ENCODE measurements at places on chromosomes 16 and 17.

- no peak for DNase-seq
These were observed 13.8 kb downstream of the ELMO3 start for GRCh38 chr16:67212766-67213165.

GRCh38 chr17:27532269-27533263 is 76.3 kb downstream of the KSR1 start:
- no peak for DNase-seq

DNA sequence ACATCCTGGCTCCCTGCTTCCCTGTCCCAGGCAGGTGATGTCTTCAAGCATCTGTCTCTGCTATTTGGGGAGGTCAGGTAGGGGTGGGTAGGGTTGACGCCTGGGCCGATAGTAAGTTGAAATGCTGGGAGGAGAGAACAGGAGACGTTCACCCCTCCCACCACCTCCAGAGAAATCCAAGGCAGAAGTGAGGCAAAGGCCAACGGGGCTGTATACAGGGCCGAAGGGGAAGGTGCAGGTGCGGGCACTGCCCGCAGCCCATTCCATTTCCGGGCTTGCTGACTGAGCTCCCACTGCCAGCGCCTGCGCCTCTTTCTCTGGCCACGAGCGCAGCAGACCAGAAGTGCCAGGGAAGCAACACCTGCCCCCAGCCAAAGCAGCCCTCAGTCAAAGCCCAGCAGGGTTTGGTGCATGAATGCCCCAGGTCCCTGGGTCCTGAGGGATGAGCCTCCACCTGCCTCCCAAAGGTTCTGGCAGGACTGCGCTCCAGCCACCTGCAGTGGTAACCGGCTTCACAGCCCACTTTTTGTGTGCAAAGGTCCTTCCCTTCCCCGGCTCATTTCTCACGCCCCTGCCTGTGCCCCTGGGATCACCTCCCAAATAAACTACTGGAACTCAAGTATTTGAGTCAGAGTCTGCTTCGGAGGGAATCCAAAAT is 127.6 kb upstream of the TNRC6C start:
- no peak for DNase-seq

DNA sequence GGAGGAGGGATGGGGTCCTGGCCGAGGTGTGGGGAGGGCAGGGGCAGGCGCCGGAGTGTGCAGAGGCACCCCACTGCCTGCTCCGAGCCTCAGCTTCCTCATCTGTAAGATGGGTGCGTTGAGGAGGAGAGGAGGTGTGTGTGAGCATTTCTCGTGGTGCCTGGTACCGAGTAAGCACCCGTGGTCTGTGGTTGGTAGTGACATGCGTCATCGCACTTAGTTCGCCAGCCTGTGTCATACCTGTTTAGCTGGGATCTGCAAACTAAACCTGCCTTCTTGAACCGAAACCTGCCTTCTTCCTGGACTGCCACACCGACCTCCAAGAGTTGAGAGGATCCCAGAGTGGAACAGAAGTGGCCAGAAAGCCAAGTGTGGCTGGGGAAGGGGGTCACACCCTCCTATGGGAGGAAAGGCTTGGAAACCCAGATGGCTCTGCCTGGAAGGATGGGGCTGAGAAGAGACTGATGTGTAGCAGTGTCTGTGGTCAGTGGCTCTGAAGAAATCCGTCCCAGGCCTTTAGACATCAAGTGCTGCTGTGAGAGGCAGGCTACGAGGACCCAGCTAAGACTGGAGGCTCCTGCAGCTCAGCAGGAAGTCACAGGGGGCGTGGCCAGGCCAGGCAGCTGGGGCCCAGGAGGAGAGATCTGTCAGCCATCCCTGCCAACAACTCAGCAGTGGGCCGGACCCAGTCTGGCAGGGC is 162.6 kb upstream of the PLCG2 start:
- DNase-seq: no peak

- no peak for DNase-seq
These were observed 41.6 kb downstream of the RPGRIP1L start for GRCh38 chr16:53662072-53662471.

- DNase-seq: no peak
These were observed 3.7 kb downstream of the ADAD2 start for GRCh38 chr16:84194470-84195200.

DNA sequence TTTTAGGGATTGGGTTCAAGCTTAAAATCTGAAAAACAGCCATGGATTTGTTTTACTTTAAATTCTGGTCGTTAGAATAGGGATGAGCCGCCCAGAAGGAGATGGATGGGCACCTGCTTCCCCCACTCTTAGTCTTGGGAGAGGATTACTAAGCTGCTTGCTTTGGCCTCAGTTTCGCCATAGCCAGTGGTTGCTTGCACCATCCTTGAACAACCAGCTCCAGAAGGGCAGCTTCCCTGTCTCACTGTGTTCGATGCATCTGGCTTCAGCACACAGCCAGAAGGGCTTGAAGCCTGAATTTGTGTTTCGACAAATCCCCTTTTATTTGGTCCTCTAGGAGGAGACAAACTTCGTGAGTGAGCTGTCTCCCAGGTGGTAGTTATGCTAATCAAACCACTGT is 7.1 kb downstream of the CYB5D2 start:
- no peak for DNase-seq

GRCh38 chr16:3458852-3459361 is 15.4 kb downstream of the NAA60 start:
- no peak for DNase-seq

DNA sequence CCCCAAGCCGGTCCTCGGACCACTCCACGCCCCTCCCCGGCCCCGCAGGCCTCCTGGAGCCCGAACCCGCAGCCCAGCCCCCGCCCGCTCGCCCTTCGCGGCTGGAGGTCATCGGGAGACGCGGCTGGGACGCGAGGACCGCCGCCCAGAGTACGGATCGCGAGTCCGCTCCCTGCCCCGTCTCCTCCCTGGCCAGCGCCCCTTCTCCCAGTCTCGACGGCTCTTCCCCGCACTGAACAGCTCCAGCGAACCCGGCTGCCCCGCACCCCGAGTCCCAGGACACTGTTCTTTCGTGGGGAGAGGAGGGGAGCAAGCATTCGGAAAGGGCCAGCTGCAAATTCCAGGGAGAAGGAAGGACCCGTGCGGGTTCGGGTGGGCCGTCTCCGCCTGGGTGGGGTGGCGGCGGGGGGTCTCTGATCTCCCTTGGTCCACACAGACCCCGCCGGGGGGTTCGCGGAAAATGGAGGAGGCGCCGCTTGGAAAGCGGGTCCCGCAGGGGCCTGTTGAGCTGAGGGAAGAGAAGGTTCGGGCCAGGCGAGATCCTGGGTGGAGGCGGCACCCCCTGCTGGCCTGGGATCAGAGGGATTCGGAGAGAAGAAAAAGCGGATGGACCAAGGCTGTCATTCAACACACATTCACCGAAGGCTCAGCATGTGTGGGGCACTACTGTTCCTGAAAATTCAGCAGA is 632 bp upstream of the RTN4RL1 start:
- no peak for DNase-seq

DNA sequence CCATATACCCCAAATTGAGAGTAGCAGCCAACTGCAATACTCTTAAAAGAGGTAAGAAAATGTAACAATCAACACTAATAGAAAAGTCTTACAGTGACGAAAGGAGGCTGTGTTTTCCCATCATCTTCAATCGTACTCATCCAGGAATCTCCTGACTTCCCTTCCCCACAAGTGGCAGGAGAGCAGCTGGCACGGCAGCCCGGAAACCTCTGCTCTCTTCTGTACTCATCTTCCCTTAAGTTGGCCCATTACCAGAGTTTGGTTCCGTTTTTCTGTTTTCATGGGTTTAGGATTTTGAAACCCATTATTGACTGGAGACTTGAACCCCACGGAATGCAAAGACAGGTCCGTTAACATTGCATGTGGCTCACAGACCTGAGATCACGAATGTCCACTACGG is 11.7 kb upstream of the CD300H start:
- no peak for DNase-seq

DNA sequence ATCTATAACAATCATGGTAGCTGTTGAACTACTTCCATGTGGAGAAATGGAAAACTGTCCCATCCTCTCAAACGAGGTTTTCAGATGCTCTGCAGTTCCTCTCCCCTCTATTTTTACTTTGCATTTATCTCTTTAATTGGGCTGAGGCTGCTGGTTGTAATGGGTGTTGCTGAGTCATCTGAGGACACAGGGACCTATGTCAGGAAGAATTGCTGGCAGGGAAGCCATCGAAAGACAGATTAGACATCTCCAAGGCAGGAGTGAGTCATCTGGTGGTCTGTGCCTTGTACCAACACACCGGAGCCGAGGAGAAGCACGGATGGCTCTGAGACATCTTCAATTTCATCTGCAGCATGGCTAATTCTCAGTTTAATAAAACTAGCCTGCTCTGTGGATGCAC is 394.5 kb downstream of the GRIN2A start:
- no peak for DNase-seq

DNA sequence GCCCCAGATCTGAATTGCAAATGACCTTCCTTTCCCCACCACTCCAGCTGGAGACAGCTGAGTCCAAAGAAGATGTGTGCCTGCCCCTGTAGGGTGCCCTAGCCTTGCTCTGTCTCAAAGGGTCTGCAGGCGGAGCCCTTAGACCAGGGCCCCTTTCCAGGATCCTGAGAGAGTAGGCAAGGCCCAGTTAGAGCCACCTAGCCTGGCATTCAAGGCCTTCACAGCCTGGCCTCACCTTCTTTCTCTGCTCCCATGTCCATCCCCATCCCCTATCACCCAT is 66.6 kb upstream of the LHX1 start:
- no peak for DNase-seq

- DNase-seq: no peak
These were observed 85.0 kb downstream of the PMP22 start for GRCh38 chr17:15180121-15180561.

DNA sequence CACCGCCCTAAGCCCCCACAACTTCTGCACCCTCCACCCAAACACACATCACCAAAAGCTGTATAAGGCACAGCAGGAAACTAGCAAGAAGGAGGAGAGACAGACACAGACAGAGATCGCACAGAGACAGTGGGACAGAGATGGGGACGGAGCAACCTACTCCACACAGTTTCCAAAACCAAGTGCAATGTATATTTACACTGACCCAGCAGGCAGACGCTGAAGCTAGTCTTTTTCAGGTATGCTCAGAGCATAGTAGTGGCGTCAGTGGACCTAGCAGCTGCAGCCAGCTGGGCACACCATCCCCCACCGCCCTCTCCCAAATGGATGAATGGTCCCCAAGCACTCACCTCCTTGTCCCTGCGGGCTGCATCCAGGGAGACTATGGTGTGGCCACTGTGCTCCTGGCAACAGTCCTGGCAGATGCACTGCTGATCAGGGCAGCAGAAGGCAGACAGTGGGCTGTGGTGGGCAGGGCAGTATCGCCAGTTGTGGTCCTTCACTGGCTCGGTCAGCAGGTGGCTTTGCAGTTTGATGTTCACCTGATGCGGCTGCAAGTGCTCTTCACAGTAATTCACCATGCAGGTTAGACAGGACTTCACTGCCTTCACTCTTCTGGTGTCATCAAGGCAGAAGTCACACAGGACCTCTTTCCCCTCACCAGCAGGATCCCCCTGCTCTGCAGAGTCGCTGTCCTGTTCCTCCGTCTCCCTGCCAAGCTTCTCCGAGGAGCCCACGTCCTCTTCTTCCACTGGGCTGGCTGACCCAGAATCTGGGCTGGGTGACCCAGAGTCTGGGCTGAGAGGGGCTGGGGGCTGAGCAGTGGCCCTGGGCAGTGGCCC is 31.5 kb upstream of the FBXW10B start:
- DNase-seq: peak; percentile 33

GRCh38 chr17:1000597-1001461 is 3.9 kb downstream of the TIMM22 start:
- no peak for DNase-seq

GRCh38 chr16:1863681-1864460 is 8.1 kb downstream of the MEIOB start:
- DNase-seq: no peak

GRCh38 chr16:89365044-89365467 is 125.3 kb downstream of the ANKRD11 start:
- no peak for DNase-seq

DNA sequence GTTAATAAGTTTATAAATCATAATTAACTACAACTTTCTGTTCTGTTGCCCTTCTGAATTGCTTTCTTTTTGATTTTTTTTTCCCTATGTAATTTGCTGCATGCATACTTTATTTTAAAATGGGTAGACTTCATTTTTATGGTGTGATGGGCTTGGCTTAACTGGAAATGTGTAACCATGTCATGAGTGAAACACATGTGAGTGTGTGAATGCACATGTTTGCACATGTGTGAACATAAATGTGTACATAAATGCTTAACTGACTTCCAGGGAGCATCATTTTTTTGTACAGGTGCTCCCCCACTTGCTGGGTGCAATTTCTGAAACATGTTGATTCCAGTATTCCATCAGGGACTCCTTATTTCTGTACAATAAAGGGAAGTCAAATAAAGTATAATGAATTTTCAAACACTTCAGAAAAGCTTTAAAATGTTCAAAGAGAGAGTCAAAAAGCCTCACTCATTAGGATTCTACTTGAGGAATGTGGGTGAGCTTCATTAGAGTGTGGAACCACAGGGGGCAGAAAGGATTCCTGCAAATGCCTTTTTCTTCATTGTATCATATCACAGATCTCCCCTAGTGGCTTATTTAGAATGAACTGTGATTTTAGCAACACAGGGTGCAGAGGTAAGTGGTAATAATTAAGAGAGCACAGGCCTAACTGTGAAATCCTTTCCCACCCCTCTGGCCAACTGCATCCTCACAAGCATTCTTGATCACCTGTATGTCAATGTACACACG is 31.7 kb upstream of the CDH11 start:
- no peak for DNase-seq

- no peak for DNase-seq
These were observed 22.9 kb downstream of the GNPTG start for GRCh38 chr16:1374418-1375297.

GRCh38 chr16:483341-484075 is 44.0 kb upstream of the CAPN15 start:
- no peak for DNase-seq

DNA sequence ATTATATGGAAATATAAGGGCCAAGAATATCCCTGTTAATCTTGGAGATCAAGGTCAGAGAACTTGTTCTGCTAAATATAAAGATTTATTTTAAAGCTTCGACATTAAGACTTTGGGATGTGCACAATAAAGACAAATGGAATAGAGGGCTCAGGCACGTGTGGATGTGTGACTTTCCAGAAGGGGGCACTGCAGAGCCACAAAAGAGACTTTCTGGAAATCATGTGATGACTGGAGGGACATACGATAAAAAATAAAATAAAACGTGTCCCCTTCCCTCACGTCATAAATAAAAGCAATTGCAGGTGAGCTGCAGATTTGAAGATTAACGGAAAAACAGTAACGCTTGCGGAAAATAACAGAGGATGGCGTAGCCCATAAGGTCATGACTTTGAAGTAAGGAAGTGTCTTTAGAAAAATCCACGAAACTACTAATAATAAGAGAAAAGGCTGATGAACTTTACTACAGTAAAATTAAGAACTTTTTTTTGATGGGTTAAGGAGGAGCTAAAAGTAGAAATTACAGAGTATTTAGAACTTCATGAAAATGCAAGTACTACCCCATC is 9.4 kb upstream of the ENGASE start:
- DNase-seq: no peak
